ENCODE measurements at places on chromosomes 5 and 9. TPM values are rescaled to one million over a fixed set of nuclear protein-coding genes. Genes with fewer than 3 reads are reported as not detected.
A peak's percentile ranks its signal among the peaks of the same experiment; 100 is the strongest.

- no peak for DNase-seq
Measured at GRCh38 chr5:164301708-164302107, 796.3 kb downstream of the MAT2B start.

DNA sequence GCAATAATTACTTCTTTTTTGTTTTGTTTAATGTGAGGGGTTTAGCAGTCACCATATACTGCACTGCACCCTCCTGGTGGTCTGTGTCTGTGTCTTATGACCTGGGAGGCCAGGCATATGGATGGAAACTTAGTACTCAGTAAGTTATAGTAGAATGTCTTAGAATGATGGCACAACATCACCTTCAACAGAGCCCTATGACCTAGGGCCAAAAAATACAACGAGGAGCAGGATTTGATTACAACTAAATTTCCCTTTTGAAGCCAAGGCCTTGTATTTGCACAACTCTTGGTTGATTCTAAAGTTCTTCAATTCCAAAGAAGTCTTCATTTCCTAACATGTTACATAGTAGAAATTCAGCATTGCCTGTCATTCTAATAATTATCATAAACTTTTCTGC, 422.1 kb upstream of the PIK3R1 start:
- no peak for DNase-seq

- DNase-seq = peak; percentile 52
Measured at GRCh38 chr9:100322954-100323536, 29.7 kb downstream of the TEX10 start.

GRCh38 chr5:6525422-6525821, 76.8 kb downstream of the UBE2QL1 start:
- no peak for DNase-seq

GRCh38 chr9:22142671-22143070, 133.6 kb upstream of the CDKN2B start:
- peak; percentile 52 for DNase-seq

GRCh38 chr5:54453046-54453445, 2.5 kb upstream of the HSPB3 start:
- DNase-seq = no peak

MFAP3 gene
- total RNA-seq = 31.7 TPM

- no peak for DNase-seq
Measured at GRCh38 chr5:9344751-9345240, 201.1 kb downstream of the SEMA5A start.

Data from endothelial cell of umbilical vein (primary cell).